ENCODE measurements at places on chromosomes 1 and 21.
A peak's percentile ranks its signal among the peaks of the same experiment; 100 is the strongest.

DNA sequence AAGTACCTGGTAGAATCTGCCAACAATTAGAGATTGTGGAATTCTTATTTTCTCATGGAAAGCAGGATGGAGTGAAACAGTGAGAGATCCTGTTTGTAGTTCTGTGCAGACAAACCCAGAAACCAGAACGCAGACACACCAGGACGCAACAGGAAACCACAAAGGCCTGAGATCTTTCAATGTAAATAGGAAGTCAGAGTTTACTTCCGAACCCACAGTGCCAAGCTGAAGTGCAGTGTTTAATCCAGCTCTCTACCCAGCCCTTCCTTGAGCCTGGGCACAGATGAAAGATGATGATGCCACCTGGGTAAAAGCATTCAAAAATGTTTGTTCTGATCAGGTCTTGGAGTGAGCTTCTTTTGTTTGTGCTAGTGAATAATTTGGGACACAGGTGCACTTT lies 244.2 kb upstream of the HOOK1 start:
- DNase-seq: no peak

- DNase-seq: no peak
Measured at GRCh38 chr1:24459551-24460266, 42.9 kb upstream of the RCAN3 start.

DNA sequence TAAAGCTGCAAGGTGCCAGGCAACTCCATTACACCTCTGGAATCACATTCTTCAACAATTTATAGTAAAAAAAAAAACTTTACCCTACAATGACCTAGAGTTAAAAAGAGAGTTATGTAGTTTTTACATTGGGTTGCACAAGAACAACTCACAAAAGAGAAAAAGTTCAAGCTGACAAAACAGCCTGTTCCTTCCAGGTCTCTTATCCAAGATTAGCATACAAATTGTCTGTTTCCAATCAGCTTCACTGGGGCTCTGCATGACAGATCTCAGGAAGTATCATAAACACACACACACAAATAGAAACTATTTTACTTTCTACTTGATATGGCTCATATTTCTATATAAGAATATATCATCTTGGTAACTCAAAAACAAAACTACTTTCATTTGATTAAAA lies 154.6 kb downstream of the PCNX2 start:
- no peak for DNase-seq

DNA sequence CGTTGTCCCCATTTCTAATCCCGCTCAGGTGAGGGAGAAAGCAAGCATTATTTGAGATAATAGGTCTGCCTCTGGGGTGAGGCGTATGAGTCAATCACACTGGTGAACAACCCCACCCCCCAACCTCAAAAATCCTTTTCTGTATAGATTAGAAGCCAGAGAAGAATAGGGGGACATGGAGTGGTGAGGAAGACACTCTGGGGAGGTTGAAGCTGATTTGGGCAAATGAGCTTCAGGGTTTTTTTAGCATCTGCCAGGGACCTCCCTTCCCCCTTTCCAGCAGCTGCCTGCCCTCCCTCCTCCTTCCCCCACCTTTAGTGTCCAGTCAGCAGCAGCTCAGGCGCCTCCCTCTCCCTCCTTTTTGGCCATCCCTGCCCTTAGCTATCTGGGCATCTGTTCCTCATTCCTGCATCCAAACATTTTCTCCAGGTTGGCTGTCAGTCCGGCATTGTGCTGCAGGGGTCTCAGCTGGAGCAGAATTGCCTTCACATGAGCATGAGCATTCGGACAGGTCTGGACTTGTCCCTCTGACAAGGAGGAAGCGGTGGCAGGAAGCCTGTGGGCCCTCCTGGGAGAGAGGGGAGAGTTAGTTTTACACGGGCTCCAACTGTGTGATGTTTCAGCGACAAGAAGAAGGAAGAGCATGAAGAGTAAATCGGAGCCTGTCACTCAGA lies 30.8 kb upstream of the PTGFRN start:
- no peak for DNase-seq

DNA sequence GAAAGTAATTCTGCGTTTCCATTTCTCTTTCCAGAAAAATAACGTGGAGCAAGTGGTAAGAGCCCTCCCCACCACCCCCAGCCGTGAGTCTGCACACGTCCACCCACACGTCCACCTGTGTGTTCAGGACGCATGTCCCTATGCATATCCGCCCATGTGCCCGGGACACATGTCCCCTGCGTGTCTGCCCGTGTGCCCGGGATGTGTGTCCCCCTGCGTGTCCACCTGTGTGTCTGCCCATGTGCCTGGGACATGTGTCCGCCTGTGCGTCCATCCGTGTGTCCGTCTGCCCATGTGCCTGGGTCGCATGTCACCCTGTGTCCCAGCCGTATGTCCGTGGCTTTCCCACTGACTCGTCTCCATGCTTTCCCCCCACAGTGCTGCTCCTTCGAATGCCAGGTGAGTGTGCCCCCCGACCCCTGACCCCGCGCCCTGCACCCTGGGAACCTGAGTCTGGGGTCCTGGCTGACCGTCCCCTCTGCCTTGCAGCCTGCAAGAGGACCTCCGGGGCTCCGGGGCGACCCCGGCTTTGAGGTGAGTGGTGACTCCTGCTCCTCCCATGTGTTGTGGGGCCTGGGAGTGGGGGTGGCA lies 5.6 kb downstream of the COL6A1 start:
- DNase-seq: peak; percentile 74

GRCh38 chr1:164858096-164858632 lies 299.2 kb downstream of the PBX1 start:
- no peak for DNase-seq

DNA sequence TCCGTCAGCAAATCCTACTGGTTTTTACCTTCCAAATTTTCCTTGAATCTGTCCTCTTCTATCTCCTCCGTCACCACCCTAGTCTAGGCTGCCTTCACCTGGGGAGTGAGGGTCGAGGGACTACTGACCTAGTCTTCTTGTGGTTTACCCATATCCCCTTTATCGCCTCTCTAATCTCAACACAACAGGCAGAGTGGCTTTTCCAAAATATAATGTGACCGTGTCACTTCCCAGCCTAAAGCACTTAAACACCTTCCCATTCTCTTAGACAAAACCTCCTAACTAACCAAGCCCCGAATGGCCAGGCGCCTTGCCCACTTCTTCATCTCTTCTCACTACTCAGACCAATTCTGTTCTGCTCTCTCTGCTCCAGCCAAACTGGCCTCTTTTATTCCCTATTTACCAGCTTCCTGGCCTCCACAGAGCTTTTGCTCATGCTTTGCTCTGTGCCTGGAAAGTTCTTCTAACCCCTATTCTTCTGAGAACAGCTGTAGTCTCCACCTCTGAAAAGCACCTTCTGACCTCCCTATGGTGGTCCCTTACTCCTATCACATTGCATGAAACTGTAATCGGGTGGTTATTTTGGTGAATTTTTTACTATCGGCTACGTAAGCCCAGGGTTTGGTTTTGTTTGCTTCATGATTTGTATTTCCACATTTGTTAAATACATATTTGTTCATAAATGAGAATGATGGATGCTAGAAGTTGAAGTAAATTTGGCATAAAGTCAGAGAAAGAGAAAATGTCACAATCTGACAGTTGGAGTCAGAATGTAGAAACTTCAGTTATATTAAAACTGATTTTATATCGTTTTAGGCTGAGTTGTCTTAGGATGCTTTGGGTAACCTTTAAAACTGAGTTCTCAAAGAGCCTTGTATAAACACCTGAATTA lies 1.2 kb upstream of the NBPF1 start:
- peak; percentile 83 for DNase-seq

- DNase-seq: no peak
Measured at GRCh38 chr1:94044290-94044790, 76.6 kb downstream of the ABCA4 start.

- no peak for DNase-seq
Measured at GRCh38 chr1:226491093-226491850, 57.3 kb upstream of the STUM start.

DNA sequence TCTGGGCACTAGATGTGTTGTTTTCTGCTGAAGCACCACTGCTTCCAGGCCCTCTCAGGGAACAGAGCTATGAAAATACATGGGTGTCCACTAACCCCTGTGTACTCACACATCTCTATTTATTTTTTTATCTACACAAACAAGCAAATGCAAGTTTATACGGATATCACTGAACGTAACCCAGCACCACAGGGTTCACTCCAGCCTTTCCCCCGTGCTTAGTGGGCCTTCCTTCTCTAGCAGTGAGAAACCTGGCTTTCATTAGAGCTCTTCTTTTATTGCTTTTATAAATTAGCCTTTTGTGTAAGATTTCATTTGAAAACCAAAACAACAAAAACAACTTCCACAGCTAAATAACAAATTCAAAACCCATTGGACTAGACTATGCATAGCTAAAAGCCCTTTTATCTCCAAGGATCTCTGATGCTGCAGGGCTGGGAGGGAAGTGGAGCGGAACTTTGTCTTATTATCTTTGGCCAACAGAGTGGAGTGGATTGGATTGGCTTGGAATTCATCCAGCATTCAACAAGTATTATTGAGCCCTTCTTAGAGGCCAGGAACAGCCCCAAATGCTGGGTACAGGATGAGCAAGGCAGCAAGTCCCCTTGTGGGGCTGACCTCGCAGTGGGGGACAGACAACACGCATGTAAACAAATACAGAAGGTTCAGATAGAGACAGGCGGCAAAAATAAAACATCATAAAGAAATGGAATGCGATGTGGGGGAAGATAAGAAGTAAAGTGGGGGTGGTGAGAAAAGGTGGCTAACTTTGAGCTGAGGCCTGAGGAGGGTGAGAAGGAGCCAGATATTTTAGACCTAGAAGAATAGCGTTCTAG lies 371.8 kb upstream of the POU3F1 start:
- DNase-seq: no peak

- DNase-seq: no peak
Measured at GRCh38 chr1:2272686-2273400, 44.7 kb downstream of the SKI start.

DNA sequence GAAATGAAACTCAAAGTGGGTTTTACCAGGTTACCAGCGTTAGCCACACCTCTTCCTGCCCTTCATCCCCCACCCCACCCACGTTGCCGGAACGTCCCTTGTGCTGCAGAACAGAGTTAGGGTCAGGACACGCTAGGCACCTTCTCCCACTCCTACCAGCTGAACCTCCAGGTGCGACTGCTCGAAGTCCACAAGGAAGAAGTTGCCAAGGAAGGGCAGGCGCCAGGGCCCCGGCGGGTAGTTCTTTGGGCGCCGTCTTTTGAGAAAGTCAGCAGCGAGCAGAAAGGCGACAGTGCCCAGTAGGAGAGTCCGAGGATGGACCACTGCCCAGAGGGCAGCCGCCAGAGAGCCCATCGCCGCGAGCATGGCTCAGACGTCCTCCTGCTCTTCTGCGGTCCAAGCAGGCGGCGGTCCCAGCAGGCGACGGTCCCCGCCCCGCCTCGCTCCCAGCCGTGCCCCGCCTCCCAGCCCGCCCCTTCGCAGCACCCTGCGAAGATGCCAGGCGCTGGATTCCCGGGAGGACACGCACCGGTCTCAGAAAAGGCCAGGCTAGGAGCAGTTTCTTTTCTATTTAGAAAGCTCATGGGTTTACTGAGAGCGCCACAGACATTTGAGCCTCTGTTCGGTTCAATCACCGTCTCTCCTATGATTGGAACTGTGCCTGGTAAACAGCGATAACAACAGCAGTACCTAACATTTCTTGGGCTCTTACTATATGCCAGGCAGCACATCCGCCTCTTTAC lies at the start of gene CYP2J2:
Gene CYP2J2, minus strand, starts transcription at position 393 of the 743 bp plus-strand sequence. Its CDS starts 27 bp downstream, at position 366.
- DNase-seq: peak; percentile 79
